ENCODE measurements at places on chromosomes 6 and 20.

DNA sequence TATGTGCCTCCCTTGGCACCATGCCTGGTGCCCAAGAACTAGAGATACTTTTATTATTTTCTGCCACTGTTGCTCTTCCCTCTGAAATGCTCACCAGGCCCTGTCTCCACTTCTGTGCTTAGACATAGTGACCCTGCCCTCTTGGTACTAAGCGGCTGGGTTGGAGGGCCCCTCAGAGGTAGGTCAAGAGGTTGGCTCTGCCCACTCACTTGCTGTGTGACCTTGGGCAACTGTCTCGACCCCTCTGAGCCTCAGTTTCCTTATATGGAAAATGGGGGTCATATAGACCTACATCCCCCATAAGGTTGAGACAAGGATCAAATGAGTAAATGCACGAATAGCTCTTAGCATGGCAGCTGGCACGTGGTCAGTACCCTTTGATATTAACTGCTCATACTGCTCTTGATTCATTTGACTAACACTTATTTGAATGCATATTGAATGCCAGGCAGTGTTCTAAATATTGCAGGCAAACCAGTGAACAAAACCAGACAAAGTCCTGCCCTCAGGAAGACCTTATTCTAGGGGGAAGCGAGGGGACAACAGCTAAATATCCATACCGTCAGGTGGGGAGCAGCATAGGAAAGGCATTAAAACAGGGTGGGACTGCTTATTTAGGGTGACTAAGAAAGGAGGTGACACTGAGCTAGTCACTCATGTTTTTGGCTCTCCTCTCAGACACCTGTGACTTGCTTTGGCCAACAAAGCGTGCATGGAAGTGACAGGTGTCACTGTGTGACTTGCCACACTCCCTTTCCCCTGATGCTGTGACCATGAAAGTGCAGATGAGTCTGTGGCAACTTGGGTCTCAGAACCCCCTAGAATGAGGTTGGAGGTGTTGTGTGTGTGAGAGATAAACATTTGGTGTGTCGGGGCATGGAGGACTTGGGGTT lies 14.3 kb upstream of the SPO11 start:
- no peaks in the 10 kb centered on the region for H3K4me1 ChIP-seq
- H3K36me3 ChIP-seq: no peaks in the 10 kb centered on the region
- no peak overlapping the region for H3K4me3 ChIP-seq
- peaks cover 34% of the 10 kb centered on the region for H3K27me3 ChIP-seq
- H3K27ac ChIP-seq: no peak overlapping the region
- DNase-seq: no peak

- no peaks in the 10 kb centered on the region for H3K36me3 ChIP-seq
- H3K27me3 ChIP-seq: peaks cover 3% of the 10 kb centered on the region
- no peak overlapping the region for H3K27ac ChIP-seq
- H3K4me3 ChIP-seq: no peak overlapping the region
Observed at GRCh38 chr6:167735084-167735950, 91.4 kb upstream of the AFDN start.

DNA sequence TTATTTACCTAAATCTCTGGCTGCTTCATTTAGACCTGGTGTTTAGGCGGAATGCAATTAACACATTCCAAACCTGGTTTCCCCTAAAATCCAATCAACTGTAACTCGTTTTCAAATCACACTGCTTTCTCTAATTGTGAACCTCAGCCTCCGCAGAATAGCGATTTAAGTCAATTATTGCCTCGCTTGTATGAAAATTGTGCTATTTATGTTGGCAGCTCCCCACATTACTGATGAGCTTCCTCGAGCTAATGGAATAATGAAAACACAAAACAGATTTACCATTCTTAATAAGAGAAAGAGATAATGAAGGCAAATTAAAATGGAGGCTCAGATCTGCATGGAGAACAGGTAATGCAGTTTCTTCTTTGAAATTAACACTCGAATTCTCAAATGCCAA lies 67.9 kb downstream of the SLC2A10 start:
- H3K4me3 ChIP-seq: no peak overlapping the region
- H3K27me3 ChIP-seq: peaks cover 13% of the 10 kb centered on the region
- no peaks in the 10 kb centered on the region for H3K36me3 ChIP-seq
- no peaks in the 10 kb centered on the region for H3K4me1 ChIP-seq
- no peak for DNase-seq

DNA sequence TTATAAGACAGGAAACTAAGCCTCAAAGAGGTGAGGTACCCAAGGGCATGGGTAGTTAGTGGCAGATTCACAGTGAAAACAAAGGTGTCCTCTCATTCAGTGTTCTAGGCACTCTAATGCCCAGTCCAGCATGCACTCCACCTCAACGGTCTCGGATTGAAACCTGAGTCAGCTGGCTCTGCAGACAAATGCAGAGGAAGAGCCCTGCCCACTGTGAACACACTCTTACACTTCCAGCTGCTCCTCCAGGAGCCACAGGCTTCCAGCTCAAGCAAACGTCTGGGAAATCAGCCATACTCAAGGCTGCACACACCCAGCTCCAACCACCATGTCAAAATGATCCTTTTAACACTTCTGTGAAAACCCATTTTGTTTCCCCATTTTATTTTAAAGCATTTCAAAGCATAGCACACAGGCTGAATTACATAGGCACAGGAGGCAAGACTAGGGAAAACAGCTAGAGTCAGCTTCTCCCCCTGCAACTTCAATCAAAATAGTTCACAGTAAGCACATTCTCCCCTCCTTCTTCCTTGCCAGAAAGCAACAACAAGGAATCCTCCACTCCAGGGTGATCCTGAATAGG lies 3.0 kb upstream of the IL17A start:
- H3K4me3 ChIP-seq: no peak overlapping the region
- H3K4me1 ChIP-seq: no peaks in the 10 kb centered on the region
- no peaks in the 10 kb centered on the region for H3K27me3 ChIP-seq
- no peak for DNase-seq

GRCh38 chr20:23446505-23446904 lies 6.2 kb downstream of the CST11 start:
- H3K27ac ChIP-seq: no peak overlapping the region
- H3K4me3 ChIP-seq: no peak overlapping the region
- no peaks in the 10 kb centered on the region for H3K4me1 ChIP-seq
- H3K27me3 ChIP-seq: peaks cover 7% of the 10 kb centered on the region
- DNase-seq: no peak

DNA sequence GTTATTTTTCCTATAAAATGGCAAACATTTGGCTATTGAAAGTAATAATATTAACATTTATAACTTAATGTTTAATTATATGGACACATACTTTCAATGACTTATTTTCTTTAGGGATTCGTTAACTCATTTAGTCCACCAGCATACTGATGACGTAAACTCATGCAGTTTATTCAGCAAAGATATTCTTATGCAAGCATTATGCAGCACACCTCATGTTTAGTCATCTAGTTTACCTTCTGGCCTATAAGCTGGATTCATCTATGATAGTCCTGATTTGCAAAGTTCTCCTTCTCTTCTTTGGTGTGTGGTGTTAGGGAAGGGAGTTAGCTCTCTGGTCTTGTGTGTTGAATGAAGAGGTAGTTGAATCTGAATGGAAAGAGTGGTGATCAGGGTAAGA lies 60.0 kb downstream of the OR2J2 start:
- H3K27ac ChIP-seq: no peak overlapping the region
- DNase-seq: no peak
- no peak overlapping the region for H3K4me3 ChIP-seq
- no peaks in the 10 kb centered on the region for H3K4me1 ChIP-seq

- no peaks in the 10 kb centered on the region for H3K27me3 ChIP-seq
- no peaks in the 10 kb centered on the region for H3K4me1 ChIP-seq
- H3K36me3 ChIP-seq: peaks cover 49% of the 10 kb centered on the region
- H3K27ac ChIP-seq: no peak overlapping the region
- DNase-seq: no peak
Observed at GRCh38 chr6:88899569-88900316, 63.7 kb downstream of the RNGTT start.
